Stimulated activated CD8-positive, alpha-beta memory T cell treated with anti-CD3 and anti-CD28 coated beads, Interleukin-4, amount 100 ng/mL, for 1 hour (primary cell): ENCODE measurements at places on chromosomes 16 and 17.

DNA sequence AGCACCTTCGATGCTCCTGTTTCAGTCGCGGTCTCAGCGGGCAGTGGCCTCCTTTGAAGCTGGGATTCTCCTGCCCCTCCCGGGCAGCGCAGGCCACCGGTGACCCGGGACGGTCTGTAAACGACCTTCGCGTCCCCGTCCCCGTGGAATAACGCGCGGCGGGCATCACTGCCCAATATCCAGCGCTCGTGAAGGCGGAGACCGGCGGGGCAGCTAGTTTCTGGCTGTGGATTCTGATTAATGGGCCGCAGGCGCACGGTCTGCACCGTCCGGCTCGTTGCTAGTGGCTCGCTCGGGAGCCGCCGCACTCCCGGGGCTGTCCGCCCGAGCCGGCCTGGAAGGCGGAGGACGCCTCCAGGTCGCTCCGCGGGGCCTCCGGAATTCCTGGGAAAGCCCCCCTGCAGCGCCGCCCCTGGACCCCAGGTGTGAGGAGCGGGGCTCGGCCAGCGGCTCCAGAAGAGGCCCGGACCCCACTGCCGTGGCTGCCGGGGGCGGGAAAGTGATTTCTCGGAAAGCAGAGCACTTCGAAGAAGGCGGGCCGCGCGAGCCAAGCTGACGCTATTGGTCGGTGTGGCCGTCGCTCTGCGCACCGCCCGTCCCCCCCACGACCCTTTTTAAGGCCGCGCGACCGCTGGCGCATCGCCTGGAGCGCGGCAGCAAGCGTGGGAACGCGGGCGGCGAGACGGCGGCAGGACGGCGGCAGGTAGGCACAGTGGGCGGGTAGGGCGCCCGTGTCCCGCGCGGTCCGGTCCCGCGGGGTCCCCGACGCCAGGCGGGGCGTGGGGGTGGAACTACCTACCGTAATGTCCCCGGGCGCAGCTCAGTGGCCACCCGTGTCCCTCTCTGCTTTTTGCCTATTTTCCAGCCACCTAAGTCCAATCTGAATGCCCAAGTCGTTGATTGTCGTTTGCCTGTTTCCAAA is at the start of gene IRF8:
IRF8 (plus strand) TSS at position 642 of the 922 bp plus-strand sequence. CDS start 3,854 bp downstream, outside the sequence.
- peak; percentile 34 for DNase-seq

DNA sequence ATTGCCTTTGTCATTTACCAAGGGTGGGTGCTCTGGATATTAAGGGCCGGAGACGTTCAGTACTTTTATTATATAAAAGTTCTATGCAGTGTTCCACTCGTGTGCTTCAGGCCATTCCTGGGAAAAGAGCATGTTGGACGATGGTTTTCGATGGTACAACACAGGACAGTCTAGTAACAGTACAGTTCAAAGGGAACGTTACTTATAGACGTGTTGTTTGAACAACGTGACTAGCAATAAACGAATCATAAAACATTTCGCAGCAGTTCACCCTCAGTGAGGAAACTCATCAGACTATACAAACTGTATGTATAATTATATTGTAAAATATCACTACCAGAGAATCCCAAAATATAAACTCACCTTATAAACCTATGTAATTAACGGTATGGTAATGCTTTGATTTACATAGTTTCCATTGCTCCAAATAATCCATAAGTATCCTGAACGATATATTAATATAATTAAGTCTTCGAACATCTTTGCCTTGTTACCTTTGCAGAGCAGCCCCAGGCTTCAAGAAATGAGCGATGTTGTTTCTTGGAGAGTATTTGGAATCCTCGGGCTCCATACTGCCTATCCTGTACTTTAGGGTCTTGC is 589 bp downstream of the NMT1 start:
- DNase-seq, result no peak

DNA sequence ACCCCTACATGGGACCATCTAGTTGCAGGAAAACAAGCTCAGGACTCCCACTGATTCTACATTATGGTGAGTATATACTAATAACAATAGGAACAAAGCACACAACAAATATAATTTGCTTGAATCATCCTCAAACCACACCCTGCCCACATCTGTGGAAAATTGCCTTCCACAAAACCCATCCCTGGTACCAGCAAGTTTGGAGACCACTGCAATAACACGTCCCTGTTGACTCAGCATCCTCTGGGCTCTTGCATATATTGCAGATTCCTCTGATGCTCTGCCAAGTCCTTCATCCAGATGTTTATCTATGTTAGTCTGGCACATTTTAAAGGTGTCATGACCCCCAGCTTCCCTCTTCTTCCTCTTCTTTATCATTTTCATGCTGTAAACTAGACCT is 138.4 kb downstream of the PCTP start:
- no peak for DNase-seq

GRCh38 chr17:63042256-63042812 is 76.3 kb downstream of the TANC2 start:
- DNase-seq, result no peak

DNA sequence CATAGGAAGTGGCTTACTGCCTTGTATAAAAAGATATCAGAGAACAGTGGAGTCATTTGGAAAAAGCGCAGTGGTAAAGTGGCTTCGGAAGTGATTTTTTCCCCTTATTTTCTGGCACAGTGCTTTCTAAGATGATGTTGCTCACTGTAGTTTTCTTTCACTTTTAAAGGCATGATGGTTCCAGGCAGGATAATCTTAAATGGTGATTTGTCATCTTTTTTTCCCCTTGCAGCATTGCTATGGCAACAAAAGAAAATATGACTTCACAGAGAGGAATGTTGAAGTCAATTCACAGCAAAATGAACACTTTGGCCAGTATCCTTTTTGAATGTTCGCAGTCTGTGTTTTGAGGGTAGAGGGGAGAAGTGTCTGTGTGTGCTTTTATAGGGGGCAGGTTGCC is 42.5 kb downstream of the GOSR1 start:
- no peak for DNase-seq

DNA sequence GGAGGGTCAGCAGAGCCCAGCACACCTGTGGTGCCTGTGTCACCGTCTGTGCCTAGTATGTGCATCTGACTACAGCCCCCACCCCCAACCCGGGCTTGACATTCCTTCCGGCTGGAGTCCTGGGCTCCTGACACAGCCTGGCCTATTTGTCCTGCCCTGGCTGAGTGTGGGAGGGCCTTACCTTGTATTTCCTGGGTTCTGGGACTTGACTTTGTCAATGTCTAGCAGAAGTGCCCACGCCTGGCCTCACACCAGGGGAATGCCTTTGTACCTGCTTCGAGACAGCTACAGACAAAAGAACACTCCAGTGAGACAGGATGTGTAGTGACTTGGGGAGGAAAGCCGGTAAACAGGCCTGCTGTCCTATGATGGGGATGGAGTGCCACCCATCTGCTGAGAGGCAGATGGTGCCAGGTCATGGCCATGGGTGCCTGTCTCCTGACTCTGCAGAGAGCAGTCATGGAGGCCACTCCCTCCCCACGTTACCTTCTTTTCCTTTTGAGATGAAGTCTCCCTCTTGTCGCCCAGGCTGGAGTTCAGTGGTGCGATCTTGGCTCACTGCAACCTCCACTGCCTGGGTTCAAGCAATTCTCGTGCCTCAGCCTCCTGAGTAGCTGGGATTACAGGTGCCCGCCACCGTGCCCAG is 42.8 kb downstream of the TNFRSF13B start:
- no peak for DNase-seq

- DNase-seq, result no peak
Measured at GRCh38 chr17:70622368-70623260, 453.3 kb downstream of the KCNJ2 start.

GRCh38 chr17:58338841-58339754 is 10.5 kb upstream of the TSPOAP1 start:
- no peak for DNase-seq

- no peak for DNase-seq
Measured at GRCh38 chr17:16122697-16123434, 92.5 kb downstream of the NCOR1 start.

DNA sequence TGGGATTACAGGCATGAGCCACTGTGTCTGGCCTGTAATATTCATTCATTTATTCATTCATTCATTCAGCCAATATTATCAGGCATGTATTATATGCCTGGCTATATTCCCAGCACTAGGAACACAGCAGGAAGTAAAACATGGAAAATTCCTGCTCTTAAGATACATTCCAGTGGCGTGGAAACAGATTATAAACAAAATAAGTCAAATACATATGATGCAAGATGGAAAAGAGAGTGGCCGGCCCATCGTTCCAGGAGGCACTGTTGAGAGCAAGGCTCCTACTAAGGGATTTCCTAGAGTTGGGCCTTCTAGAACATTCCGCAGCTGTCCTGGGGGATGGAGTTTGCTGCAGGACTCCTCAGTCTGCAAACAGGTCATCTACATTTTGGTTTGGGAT is 17.7 kb downstream of the ADCY9 start:
- DNase-seq, result no peak

- no peak for DNase-seq
Measured at GRCh38 chr17:77571155-77571981, 387.1 kb upstream of the TNRC6C start.

GRCh38 chr16:47886631-47887415 is 269.0 kb downstream of the ABCC12 start:
- DNase-seq, result no peak

DNA sequence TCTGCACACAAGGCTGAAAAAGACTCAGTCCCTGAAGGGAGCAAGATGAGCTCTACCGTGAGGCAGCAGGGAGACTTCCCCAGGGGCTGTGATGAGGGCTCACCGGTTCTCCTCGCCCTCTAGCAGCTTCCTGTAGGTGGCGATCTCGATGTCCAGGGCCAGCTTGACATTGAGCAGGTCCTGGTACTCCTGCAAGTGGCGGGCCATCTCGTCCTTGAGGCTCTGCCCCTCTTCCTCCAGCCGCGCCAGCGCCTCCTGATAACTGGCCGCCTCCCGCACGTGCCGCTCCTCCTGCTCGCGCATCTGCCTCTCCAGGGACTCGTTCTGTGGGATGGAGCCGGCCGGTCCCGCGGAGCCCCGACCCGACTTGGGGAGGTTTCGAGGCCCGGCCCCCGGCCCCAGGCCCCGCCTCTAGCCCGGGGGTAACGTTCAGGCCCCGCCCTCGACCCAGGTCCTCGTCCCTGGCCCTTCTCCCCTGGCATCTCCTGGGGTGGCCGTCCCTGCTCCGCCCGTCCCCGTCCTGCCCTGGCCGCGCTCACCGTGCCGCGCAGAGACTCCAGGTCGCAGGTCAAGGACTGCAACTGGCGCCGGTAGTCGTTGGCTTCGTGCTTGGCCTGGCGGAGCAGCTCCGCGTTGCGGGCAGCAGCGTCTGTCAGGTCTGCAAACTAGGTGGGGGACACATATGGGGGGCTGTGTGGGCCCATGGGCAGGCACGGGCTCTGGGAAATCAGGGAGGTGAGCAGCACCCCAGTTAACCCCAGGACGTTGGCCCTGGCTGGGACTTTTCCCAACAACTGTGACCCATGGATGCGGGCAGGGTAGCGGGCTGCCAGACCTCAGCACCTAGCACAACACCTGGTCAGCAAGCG is 3.9 kb downstream of the GFAP start:
- DNase-seq, result peak; percentile 31

DNA sequence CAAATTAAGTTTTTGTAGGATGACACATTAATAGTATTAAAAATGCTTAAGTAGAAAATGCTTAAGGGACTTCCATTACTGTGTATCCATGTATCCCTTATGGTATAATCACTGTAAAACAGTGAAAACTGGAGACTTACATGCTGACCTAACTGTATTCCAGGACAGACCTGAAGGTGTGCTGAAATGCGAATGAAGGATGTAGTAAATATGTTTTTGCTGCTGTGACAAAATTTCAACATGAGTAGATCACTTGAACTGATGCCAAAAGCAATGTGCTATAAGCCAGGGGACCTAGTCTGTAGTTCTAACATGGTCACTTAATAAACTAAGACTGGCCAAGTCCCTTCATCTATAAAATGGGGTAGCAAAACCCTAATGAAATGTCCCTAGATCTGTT is 142.0 kb upstream of the CORO6 start:
- DNase-seq, result no peak

DNA sequence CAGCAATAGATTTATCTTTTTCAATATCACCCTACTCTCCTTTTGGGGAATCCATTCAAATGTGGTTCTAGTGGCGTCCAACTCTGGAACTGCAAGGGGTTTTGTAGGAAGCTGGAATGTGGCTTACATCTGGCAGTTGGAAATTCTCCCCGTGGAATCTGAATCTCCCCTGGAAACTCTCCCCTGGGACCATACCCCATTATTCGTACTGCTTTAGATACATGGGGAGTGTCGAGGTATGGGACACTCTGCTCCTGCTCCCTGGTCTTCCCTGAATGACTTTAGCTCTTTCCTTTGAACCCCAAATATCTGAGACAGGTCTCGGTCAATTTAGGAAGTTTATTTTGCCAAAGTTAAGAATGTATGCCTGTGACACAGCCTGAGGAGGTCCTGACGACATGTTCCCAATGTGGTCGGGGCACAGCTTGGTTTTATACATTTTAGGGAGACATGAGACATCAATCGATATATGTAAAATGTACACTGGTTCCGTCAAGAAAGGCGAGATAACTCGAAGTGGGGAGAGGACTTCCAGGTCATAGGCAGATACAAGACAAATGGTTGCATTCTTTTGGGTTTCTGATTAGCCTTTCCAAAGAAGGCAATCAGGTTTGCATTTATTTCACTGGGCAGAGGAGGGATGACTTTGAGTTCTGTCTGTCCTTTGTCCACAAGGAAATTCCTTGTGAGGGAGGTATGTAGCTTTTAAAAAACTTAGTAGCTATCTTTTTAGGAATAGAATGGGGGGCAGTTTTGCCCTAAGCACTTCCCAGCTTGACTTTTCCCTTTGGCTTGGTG is 89.1 kb upstream of the CORO6 start:
- DNase-seq, result no peak

GRCh38 chr17:56891751-56892150 is 22.1 kb downstream of the TRIM25 start:
- DNase-seq, result peak; percentile 16

GRCh38 chr17:74852237-74853047 is 7.2 kb downstream of the GRIN2C start:
- DNase-seq, result no peak

DNA sequence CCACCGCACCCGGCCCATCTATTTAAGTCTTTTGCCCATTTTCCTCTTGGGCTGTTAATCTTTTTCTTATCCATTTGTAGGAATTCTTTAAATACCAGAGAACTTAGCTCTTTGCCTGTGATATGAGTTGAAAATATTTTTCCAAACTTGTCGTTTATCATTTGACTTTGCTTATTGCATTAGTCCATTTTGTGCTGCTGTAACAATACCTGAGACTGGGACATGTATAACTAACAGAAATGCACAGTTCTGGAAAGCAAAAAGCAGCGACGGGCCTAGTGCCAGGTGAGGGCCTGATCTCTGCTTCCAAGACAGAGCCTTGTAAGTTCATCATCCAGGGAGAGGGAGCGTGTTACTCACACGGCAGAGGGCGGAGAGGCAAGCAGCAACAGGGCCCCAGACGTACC is 25.6 kb upstream of the BHLHA9 start:
- DNase-seq, result no peak

DNA sequence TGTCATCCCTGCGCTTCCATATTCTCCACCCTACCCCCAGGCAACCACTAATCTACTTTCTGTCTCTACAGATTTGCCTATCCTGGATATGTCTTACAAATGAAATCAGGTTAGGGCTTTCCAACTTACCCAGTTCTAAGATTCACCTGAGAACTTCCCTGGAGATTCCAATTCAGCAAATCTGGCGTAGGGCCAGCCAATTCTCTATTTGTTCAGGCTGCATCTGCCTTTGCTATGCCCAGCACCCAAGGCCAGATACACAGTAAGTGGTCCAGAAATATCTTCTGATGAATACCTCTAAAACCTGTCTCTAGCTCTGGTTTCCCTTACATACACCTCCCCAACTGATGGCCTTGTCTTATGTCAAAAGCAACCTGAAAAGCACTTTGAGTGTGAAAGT is 10.4 kb upstream of the CTCF start:
- no peak for DNase-seq

GRCh38 chr17:19411631-19412030 is 599 bp downstream of the RNF112 start:
- DNase-seq, result no peak

GRCh38 chr16:28001642-28002041 is 61.9 kb downstream of the GSG1L start:
- DNase-seq, result no peak
